Lower leg skin (tissue), 4 donors: ENCODE measurements at places on chromosomes 7 and 10. TPM values are rescaled to one million over a fixed set of nuclear protein-coding genes. Genes with fewer than 3 reads are reported as not detected.

- no peak for DNase-seq
These were observed 21.2 kb upstream of the SLC35G1 start for GRCh38 chr10:93872375-93873158.

DNA sequence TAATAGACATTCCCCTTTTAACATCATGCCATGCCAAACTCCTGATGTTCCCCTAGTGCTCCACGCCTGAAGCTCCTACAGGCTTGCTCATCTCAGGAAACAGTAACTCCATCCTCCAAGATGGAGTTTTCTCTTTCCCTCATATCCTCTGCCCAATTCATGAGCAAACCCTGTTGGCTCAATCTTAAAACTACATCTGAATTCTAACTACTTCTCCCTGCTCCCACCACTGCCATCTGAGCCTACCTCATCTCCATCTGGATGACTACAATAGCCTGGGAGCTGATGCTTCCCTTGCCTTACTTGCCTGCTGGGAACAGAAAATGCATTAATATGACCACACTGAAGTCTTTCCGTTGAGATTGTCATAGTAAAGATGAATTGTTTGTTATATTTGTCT lies 271.7 kb upstream of the MKLN1 start:
- no peak for DNase-seq

DNA sequence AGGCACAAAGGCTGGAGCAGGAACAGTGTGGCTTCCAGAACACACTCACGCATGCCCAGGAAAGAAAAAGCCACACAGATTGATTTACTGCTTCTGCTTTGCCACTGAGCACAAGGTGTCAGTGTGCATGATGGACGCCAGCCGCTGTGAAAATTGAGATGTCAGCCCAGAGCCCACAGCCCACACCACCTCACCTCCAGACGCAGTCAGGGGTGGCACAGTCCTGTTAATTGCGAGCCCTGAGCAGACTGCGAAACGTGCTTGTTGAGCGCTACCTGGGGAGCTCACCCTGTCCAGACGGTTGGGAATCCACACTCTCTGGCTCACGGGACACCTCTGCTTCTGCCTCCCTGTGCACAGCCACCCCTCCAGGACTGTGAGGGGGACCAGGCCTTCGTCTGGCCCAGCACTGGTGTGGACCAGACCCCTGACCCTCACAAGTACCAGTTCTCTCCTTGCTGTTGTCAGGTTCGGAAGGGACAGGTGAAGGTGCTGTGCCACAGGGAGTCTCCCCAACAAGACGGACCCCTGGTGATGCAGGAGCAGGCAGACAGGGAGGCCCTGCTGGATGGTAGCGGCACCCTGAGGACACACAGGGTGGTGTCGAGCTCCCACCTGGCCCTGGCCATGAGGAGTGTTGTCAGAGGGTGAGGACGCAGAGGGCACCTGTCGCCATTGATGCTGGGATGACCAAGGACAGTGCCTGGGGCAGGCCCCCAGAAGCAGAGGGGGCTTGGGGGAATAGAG lies 15.3 kb downstream of the RASGEF1A start:
- no peak for DNase-seq

DNA sequence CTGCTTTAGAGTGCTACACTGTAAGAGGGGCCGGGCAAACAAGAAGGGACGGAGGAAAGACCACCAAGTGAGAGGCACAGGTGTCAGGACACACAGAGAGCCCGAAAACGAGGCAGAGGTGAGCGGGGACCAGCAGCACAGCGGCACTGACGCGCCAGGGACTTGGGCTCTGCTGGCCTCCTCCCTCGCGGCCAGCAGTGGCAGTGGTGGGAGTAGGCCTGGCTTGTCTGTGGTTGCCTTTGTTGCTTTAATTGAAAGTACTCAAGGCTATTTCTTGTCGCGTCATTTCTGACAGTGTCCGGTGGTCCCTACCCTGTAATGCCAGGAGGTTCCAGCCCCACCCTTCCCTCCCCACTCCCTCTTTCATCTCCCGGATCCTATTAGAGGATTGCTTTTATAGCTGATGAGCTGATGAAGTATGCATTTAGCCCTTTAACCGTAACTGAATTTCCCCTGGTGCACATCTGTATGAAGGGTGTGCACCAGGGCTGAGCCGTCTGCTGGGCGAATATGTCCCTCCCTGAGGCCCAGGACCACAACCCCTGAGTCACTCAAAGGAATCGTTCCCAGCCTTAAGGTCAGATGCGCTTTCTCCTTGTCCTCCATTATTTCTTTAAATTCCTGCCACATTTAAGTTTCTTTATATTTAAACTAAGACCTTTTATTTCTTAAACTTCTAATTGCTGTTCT lies 39.5 kb upstream of the FAM20C start:
- no peak for DNase-seq

- no peak for DNase-seq
These were observed 578.5 kb downstream of the SH2D4B start for GRCh38 chr10:81116201-81116600.

GRCh38 chr10:983971-984655 lies 4.1 kb upstream of the GTPBP4 start:
- DNase-seq, result no peak

GRCh38 chr10:110218632-110219031 lies 11.2 kb downstream of the MXI1 start:
- no peak for DNase-seq

DNA sequence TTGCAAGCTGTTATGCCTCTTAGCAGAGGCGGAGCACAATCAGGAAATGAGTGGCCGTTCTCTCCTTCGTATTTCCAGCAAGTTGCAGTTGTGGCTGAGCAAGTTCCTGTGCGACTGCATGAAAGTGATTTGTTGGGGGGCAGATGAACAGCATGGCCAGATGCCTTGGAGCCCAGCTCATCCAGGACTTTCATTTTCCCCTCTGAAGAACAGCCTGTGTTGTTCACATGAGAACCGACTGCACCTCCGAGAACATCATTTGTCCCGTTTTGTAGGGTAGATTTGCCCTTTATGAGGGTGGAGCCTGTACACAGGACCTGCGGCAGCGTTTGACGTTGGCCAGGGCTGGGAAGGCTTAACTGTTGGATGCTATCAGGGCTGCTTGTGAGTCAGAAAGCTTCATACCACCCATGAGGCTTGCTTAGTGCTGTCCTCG lies 4.4 kb downstream of the BAG3 start:
- peak; percentile 68 for DNase-seq

DNA sequence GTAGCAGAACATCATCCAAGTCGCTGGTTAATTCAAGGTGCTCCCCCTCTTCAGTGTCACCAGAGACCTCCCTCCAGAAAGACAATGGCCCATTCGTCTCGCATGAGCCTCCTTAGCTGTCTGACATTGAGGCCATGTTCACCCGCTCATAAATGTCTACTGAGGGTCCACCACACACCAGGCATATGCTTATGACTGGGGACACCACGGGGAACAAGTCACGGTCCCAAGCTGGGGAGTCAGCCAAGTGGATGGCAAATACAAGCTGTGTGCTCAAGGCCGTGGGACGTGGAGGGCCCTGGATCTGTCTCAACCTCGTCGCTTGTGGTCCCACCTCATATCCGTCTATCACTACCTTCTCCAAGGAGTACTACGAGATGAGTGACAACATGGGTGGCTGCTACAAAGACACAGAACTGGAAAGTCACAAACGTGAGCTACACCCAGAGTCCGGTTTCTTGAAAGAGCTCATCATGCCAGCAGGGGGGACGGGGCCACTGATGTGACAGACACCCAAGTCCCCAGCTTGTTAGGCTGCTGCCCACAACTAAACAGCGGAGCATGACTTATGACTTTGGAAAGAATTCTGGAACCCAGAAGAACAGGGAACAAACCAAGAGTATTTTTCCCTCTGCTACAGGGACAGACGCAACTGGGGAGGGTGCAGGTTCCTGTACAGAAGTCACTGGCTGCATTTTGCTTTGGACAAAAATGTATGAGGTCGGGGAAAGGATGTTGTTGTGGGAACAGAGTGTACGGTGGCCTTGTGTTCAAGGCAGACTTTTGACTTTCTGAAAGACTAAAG lies 189.6 kb downstream of the COBL start:
- DNase-seq, result no peak

DNA sequence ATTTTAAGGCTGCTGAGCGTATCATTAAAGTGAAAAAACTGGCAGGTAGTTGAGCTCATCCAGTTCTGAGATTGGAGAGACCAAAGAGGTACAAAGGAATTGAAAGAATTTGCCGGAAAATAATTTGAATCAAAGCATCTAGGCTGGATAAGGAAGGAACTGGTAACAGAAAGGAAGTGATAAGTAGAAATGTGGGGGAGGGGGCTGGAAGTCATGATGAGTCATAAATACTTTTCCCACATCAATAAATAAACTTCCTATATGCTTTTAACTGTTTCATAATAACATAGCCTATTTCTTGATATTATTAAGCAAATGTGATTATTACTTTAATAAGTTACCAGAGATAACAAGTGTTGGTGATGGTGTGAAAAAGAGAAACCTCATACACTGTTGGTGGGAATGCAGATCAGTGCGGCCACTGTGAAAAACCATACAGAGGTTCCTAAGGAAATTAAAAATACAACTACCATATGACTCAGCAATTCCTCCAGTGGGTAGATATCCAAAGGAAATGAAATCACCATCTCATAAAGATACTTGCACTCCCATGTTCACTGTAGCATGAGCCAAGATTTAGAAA lies 27.0 kb downstream of the ZNF438 start:
- DNase-seq, result no peak

GRCh38 chr10:35386594-35387174 lies 50.4 kb downstream of the CCNY start:
- no peak for DNase-seq

DNA sequence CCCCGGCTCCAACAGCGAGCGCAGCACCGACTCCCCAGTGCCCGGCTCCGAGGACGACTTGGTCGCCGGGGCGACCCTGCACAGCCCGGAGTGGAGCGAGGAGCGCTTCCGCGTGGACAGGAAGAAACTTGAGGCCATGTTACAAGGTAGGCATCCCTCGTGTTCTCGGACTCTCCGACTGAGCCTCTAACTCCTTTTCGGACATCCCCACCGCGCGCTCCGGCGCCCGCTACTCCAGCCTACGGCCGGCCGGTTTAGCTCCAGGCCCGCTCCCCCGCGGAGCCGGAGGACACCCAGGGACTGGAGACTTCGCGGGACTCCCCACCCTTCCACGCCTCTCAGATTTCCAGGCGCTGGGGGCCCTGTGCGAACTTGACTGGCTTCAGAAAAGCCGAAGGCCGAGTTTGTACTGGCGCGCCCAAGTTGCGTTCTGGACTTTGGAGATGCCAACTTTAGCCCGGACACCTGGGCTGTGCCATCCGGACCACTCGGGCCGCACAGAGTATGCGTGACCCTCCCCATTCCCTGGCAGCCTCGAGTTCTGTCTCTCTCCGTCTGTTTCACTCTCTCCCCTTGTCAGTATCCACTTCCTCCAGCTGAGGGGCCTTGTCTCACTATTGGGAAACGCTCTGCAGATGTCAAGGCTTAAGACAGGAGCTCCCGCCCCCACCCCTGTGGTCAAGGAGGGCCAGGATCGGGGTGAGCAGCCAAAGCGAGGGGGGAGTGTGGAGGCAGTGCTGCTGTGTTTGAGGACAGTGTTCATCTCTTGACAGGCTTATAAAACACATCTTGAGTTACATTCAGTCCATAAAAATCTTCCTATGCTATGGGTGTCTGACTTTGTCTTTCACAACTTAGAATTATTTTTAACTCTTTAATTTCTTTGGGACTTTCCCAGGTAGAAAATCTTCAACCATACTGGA lies 777 bp downstream of the BICC1 start:
- peak; percentile 95 for DNase-seq

The ASIC3 gene
- 2.3 TPM for total RNA-seq

The CPA2 gene
- not detected for total RNA-seq

The FAM237B gene
- not detected for total RNA-seq

The FZD1 gene
- total RNA-seq, result 22.0 TPM

The LFNG gene
- total RNA-seq, result 169 TPM

The SLC13A1 gene
- not detected for total RNA-seq

The TCF7L2 gene
- 11.8 TPM for total RNA-seq
